ENCODE measurements at places on chromosomes 1 and 21.

DNA sequence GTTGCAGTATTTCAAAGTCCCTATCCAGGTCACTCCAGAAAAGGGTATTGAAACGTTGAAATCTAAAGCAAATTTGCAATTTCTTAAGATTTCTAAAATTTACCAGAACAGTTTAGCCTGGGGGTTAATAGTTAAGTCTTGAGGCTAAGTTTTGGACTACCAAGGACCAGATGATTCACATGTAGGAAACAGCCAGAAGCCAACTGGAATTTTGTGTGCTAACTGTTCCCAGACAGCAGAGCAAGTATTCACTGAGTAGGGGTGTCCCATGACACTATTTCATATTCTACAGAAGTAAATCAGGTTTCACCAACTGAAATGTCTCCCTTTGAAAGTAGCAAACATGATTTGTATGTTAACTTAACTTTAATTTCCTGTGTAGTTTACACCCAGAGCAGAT lies 11.5 kb upstream of the C1orf105 start:
- DNase-seq = no peak

GRCh38 chr1:173276922-173277800 lies 70.0 kb upstream of the TNFSF4 start:
- DNase-seq = no peak

DNA sequence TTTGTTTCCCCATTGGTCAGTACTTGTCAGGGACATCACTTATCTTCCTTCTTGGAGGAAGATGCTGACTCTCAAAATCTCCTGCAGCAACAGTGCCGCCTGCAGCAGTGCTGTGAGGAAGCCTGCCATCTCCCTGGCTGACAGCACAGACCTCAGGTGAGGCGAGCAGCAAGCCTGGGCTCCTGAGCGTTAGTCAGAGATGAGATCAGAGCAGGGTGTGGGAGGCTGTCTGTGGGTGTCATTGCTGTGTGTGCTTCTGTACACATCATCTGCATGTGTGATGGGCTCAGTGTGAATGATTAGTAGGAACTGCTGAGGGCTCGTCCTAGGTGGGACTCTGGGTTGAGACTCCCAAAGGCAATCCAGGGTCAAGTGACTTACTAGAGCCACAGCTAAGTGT lies 6.1 kb downstream of the STRIP1 start:
- no peak for DNase-seq

DNA sequence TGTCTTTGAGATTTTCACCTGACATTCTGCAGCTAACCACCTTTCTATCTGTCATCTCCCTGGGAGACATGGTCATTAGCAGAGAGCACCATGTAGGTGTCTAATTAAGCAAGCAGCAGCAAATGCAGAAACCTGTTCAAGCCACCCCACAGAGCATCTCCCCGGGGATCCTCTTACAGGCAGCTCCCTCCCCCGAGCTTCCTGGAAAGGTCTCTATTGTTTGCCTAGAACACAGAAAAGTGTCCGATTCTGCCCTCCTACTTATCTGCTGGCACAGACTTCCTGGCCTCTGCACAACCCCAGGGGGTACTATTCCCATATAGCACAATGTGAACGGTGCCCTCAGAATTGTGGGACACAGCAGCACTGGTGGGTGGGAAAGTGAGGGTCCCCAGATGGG lies 46.1 kb downstream of the PLEKHA6 start:
- DNase-seq = no peak

DNA sequence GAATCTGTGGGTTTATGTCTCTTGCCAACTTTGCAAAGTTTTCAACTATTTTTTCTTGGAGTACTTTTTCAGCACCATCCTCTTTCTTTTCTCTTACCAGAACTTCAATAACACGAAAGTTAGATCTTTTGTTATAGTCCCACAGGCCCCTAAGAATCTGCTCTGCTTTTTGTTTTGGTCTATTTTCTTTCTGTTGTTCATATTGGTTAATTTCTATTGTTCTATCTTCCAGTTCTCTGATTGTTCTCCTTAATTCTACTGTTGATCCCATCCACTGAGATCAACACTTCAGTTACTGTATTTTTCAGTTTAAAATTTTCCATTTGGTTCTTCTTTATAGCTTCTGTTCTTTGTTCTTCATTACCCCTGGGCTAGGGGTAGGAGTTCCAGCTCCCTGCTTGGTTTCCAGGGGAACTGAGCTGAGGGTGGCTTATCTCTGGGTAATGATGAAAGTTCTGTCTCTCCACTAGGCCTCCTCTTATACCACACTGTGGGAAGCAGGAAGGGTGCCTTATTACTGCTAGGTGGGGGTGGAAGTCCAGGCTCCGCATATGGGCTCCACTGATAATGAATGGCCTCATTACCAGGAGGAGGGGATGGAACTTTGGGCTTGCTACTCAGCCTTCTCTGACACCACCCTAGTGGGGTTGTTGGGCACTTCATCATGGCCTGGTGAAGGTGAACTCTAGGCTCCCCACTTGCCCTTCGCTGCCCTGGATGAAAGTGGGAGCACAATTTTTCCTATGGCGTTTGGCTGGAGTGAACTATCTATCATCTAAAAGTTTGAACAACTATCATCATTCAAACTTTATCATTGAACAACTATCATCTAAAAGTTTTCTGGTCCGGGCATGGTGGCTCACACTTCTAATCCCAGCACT lies 39.3 kb downstream of the NAV1 start:
- DNase-seq = no peak

GRCh38 chr1:155324717-155325602 lies 4.3 kb downstream of the RUSC1 start:
- peak; percentile 37 for DNase-seq

GRCh38 chr1:163661391-163661790 lies 339.6 kb downstream of the NUF2 start:
- no peak for DNase-seq

Measured in hindlimb muscle (tissue), 1 donor.